Lung (tissue), 17 donors: ENCODE measurements at places on chromosomes 6 and 20. TPM values are rescaled to one million over a fixed set of nuclear protein-coding genes. Genes with fewer than 3 reads are reported as not detected.
A peak's percentile ranks its signal among the peaks of the same experiment; 100 is the strongest.

Gene RSPH4A
- 5.4 TPM for polyA plus RNA-seq

- DNase-seq, result no peak
- no peaks in the 10 kb centered on the region for H3K4me1 ChIP-seq
- peak overlapping the region; percentile 60 for H3K27ac ChIP-seq
- H3K36me3 ChIP-seq, result no peaks in the 10 kb centered on the region
Measured at GRCh38 chr6:33019372-33019771, 10.0 kb upstream of the HLA-DOA start.

GRCh38 chr6:167163476-167164011, 5.8 kb upstream of the GPR31 start:
- no peaks in the 10 kb centered on the region for H3K36me3 ChIP-seq
- no peaks in the 10 kb centered on the region for H3K27me3 ChIP-seq
- no peak for DNase-seq
- no peak overlapping the region for H3K27ac ChIP-seq

GRCh38 chr20:59723607-59724456, 119.5 kb downstream of the PHACTR3 start:
- no peak overlapping the region for H3K4me3 ChIP-seq
- H3K4me1 ChIP-seq, result peaks cover 2% of the 10 kb centered on the region
- no peaks in the 10 kb centered on the region for H3K36me3 ChIP-seq
- H3K27ac ChIP-seq, result no peak overlapping the region
- DNase-seq, result no peak
- H3K27me3 ChIP-seq, result no peaks in the 10 kb centered on the region

- peak; percentile 21 for DNase-seq
- H3K4me1 ChIP-seq, result no peaks in the 10 kb centered on the region
- no peak overlapping the region for H3K27ac ChIP-seq
- no peak overlapping the region for H3K4me3 ChIP-seq
- no peaks in the 10 kb centered on the region for H3K27me3 ChIP-seq
- no peaks in the 10 kb centered on the region for H3K36me3 ChIP-seq
Measured at GRCh38 chr6:162099685-162100084, 627.9 kb downstream of the PRKN start.

DNA sequence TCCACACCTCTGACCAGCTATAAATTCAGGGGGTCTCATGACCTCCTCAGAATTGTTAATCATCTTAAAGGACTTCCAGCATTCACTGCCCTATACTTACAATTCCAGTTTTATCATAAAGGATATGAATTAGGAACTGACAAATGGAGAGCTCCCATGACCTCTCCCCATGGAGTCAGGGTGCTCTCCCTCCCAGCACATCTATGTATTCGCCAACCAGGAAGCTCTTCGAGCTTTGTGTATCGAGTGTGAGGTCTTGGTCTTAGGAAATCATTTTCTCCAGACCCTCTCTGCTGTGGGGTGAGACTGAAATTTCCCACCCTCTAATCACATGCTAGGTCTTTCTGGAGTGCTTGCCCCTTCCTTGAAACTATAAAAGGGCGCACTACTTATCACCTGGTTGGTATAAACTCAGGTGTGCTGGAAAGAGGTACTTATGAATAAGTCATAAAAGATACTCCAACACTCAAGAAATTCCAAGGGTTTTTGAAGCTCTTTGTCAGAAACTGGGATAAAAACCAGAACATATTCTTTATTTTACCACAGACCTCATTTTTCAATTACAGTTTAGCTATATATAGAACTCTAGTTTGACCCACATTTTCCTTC, 238.4 kb upstream of the OPRM1 start:
- no peak overlapping the region for H3K27ac ChIP-seq
- H3K4me1 ChIP-seq, result peaks cover 7% of the 10 kb centered on the region
- no peaks in the 10 kb centered on the region for H3K36me3 ChIP-seq
- H3K4me3 ChIP-seq, result no peak overlapping the region

DNA sequence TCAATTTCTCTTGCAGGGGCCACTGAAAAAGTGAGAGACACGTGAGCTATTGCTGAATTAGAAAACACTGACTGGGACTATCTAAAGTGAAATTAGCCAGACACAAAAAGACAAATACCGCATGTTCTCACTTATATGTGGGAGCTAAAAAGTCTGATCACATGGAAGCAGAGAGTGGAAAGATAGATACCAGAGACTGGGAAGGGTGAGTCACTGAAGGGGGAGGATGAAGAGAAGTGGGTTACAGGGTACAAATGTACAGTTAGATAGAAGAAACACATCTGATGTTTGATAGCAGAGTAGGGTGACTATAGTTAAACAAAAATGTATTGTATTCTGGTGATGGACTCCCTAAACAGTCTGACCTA, 13.4 kb downstream of the CST3 start:
- no peaks in the 10 kb centered on the region for H3K27me3 ChIP-seq
- DNase-seq, result no peak
- H3K36me3 ChIP-seq, result no peaks in the 10 kb centered on the region
- H3K27ac ChIP-seq, result peak overlapping the region; percentile 55
- H3K4me3 ChIP-seq, result no peak overlapping the region

GRCh38 chr20:49766979-49767521, 45.6 kb upstream of the SLC9A8 start:
- H3K4me1 ChIP-seq, result peaks cover 15% of the 10 kb centered on the region
- peaks cover 1% of the 10 kb centered on the region for H3K36me3 ChIP-seq
- no peaks in the 10 kb centered on the region for H3K27me3 ChIP-seq
- DNase-seq, result no peak
- H3K4me3 ChIP-seq, result no peak overlapping the region

DNA sequence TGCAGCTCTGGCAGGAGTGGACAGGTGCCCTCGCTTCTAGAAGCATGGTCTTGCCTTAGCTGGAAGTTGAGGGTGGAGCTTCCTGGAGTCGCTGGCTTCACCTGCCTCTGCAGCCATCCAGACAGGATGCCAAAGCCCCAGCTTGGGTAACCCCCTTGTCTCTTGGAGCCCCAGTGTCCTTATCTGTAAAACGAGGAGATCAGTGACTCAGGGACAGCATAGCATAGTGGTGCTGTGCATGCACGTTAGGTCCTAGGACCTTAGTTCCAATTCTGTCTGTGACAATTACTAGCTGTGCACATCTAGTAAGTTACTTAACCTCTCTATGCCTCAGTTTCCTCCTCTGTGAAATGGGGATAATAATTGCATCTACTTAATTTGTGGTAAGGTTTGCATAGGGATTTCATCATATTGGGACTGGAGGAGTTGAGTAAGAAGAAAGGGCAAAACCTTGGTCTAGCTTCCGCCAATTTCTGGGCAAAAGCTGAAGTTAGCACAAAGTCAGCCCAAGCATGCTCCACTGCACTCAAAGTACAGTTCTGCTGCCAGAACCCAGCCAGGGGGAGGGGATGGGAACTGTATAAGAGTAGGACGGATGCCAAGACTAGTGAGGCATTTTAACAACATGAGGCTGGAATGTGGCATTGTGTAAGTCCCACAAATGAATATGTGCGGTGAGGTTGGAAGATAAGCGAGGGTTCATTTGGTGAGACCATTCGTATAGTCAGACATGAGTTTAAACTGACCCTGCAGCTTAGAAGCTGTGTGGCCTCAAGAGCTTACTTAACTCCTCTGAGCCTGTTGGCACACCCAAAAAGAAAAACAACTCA, 24.5 kb downstream of the TOX2 start:
- no peak overlapping the region for H3K4me3 ChIP-seq
- H3K4me1 ChIP-seq, result peaks cover 44% of the 10 kb centered on the region
- no peaks in the 10 kb centered on the region for H3K36me3 ChIP-seq
- DNase-seq, result peak; percentile 93

- peak; percentile 46 for DNase-seq
- no peak overlapping the region for H3K27ac ChIP-seq
- no peaks in the 10 kb centered on the region for H3K36me3 ChIP-seq
- no peak overlapping the region for H3K4me3 ChIP-seq
Measured at GRCh38 chr20:53079828-53080686, 107.9 kb downstream of the TSHZ2 start.
